Cardiac septum (tissue), 1 donor: ENCODE measurements at places on chromosomes 13 and 19. TPM values are rescaled to one million over a fixed set of nuclear protein-coding genes. Genes with fewer than 3 reads are reported as not detected.

TLE2 gene
- 48.0 TPM for total RNA-seq

DNA sequence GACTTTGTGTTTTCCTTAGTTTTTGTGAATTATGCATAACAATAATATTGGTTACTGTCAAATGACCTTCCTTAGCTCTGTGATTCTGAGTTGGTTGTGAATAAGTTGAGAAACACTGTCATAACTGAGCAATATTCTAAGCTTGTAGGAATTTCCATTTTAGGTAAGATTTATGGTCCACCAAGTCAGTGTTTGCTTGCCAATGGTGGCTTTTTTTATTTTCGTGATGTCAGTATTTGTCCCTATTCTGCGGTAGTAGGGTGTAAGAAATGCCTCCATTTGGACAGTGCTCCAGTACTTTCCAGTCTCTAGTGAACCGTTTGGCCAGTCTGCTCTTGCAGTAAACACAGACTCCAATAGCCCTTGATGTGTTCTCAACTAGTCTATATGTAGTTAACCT, 94.7 kb downstream of the FRY start:
- no peak for DNase-seq

DNA sequence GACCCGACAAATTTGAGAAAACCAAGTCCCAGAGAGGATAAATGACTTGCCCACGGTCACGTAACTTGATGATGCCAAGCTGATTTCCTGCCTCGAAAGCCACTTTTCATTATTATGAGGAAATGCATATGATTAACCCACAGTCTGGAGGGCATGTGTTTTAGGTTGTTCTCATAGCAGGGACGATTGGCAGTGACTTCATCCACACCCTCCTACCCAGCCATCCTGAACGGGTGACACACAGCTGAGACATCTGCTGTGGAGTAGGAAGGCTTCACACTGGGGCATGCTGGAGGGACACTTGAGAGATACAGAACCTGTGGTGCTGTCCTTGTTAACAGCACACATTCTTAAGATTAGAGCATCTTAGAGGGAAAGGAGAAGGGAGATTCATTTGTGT, 65.4 kb upstream of the WDFY2 start:
- no peak for DNase-seq

- DNase-seq, result no peak
Measured at GRCh38 chr19:10517760-10518443, 655 bp upstream of the S1PR5 start.

DNA sequence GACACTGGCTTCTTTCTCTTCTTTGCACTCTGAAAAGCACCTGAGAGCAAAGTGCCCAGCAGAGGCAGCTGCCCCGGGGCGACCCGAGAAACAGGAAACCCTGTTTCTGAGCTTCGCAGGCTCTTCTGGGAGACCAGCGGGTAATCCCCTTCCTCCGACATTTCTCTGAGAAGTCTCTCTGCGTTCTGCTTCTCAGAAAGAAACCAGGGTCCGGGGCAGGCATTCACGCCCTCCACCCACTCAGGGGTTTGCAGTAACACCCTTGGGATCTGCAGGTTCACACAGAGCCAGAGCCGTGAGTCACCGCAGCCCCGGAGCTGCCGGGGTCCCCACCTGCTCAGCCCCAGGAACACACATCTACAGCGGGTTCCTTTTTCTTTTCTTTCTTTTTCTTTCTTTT, 86.0 kb downstream of the GADD45B start:
- DNase-seq, result no peak
